Neural crest cell (in vitro differentiated cells): ENCODE measurements at places on chromosomes 5 and 9. TPM values are rescaled to one million over a fixed set of nuclear protein-coding genes. Genes with fewer than 3 reads are reported as not detected.
A peak's percentile ranks its signal among the peaks of the same experiment; 100 is the strongest.

GRCh38 chr9:25813478-25813877 is 135.2 kb upstream of the TUSC1 start:
- H3K27ac ChIP-seq: no peak overlapping the region
- H3K36me3 ChIP-seq: no peaks in the 10 kb centered on the region
- no peaks in the 10 kb centered on the region for H3K27me3 ChIP-seq
- DNase-seq: no peak
- H3K4me3 ChIP-seq: no peak overlapping the region
- peaks cover 8% of the 10 kb centered on the region for H3K4me1 ChIP-seq

- no peak overlapping the region for H3K4me3 ChIP-seq
- no peak for DNase-seq
- H3K27ac ChIP-seq: no peak overlapping the region
- H3K27me3 ChIP-seq: peaks cover 5% of the 10 kb centered on the region
- H3K36me3 ChIP-seq: no peaks in the 10 kb centered on the region
These were observed 25.5 kb downstream of the PITX1 start for GRCh38 chr5:135008556-135008955.

GRCh38 chr9:114207034-114207810 is 51.9 kb downstream of the COL27A1 start:
- no peak for DNase-seq
- H3K27ac ChIP-seq: no peak overlapping the region
- no peaks in the 10 kb centered on the region for H3K36me3 ChIP-seq
- H3K4me3 ChIP-seq: no peak overlapping the region
- H3K27me3 ChIP-seq: no peaks in the 10 kb centered on the region

- peaks cover 30% of the 10 kb centered on the region for H3K36me3 ChIP-seq
- H3K4me3 ChIP-seq: no peak overlapping the region
- no peak overlapping the region for H3K27ac ChIP-seq
These were observed 42.3 kb downstream of the BASP1 start for GRCh38 chr5:17259630-17260257.

GRCh38 chr9:127067603-127068220 is 54.7 kb downstream of the ANGPTL2 start:
- no peaks in the 10 kb centered on the region for H3K27me3 ChIP-seq
- H3K36me3 ChIP-seq: peaks cover 13% of the 10 kb centered on the region
- DNase-seq: no peak
- H3K4me1 ChIP-seq: no peaks in the 10 kb centered on the region

DNA sequence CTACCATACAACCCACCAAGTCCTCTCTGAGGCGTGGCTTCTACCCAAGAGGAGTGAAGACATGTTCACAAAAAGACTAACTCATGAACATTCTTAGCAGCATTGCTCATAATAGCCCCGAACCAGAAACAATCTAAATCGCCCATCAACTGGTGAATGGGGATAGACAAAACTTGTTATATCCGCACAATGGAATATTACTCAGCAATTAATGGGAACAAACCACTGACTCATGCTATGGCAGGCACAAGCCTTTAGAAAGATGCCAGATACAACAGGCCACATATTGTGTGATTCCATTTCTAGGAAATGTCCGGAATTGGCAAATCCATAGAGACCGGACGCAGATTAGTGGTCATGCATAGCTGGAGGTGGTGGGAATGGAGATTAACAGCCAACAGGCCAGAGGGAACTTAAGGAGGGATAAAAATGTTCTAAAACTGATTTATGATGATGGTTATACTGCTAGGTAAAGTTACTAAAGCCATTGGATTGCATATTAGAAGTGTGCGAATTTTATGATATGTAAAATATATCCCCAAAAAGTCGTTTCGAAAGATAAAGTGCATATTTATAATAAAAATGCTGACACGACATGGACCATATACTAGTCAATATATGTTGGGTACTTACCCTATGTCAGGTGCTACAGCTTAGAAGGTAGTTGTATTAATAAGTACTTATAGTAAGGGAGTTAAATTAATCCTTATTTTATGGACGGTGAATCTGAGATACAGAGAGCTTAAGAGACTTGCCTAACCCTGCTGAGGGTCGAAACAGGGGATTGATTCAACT is 55.4 kb downstream of the LHX2 start:
- H3K4me3 ChIP-seq: no peak overlapping the region
- H3K27me3 ChIP-seq: peaks cover 24% of the 10 kb centered on the region
- no peak for DNase-seq
- no peaks in the 10 kb centered on the region for H3K4me1 ChIP-seq
- no peak overlapping the region for H3K27ac ChIP-seq

Gene CDH10
- total RNA-seq: 4.8 TPM in 2 replicates

DNA sequence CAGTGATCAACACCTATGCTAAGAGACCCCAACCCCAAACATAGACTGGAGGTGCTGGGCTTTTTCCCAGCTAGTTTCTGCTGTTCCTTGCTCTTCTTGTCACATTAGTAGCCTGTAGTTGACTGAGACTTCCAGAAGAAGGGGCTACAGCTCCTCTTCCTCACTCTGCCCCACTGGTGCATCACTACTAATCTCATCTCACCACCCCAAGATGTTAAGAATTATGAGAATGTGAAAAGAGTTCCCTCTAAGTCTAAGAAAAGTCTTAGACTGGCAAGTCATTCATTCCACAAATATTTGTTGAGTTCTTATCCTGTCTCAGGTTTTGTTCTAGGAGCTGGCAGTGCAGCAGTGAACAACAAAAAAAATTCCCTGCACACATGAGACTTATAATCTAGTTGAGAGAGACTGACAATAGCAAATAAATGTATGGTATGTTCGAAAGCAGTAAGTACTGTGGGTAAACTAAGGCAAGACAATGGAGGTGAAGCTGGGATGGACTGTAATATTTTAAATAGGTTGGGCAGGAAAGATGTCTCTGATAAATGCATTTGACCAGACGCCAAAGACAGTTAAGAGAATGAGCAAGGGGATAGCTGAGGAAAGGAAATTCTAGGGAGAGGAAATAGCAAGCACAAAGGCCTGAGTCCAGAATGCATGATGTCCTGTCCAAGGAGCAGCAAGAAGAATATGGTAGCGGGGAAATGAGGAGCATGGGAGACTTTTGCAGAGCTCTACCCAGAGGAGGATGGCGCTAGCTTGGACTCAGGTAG is 92.3 kb downstream of the PTCD2 start:
- H3K4me3 ChIP-seq: no peak overlapping the region
- H3K36me3 ChIP-seq: no peaks in the 10 kb centered on the region
- H3K27me3 ChIP-seq: no peaks in the 10 kb centered on the region
- no peaks in the 10 kb centered on the region for H3K4me1 ChIP-seq
- DNase-seq: no peak

GRCh38 chr5:75524071-75524470 is 12.4 kb downstream of the POLK start:
- no peak for DNase-seq
- peaks cover 34% of the 10 kb centered on the region for H3K4me1 ChIP-seq
- H3K4me3 ChIP-seq: no peak overlapping the region
- no peak overlapping the region for H3K27ac ChIP-seq
- H3K27me3 ChIP-seq: no peaks in the 10 kb centered on the region

GRCh38 chr5:110105692-110106091 is 416.0 kb downstream of the MAN2A1 start:
- H3K27ac ChIP-seq: no peak overlapping the region
- no peak for DNase-seq
- no peaks in the 10 kb centered on the region for H3K27me3 ChIP-seq
- H3K36me3 ChIP-seq: no peaks in the 10 kb centered on the region

DNA sequence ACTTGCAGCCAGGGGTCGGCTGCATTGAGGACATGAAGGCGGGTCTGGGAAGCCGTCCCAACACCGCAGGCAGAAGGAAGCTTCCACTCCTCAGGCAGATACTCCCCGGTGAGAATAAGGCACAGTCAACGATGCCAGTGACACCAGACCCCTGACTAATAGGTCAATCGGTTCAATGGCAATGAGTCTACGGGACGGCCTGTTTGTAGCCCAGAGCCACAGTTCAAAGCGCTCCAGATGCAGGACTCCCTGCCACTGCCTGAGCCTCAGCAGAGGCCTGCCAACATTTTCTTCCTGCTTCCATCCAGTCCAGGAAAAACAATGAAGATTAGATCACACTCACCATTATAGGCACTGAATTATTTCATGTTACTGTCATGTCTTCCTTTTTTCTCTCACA is 84.5 kb upstream of the SIMC1 start:
- H3K4me3 ChIP-seq: no peak overlapping the region
- no peaks in the 10 kb centered on the region for H3K36me3 ChIP-seq
- H3K27ac ChIP-seq: no peak overlapping the region
- DNase-seq: no peak
- peaks cover 22% of the 10 kb centered on the region for H3K4me1 ChIP-seq
- peaks cover under 1% of the 10 kb centered on the region for H3K27me3 ChIP-seq

- peak overlapping the region; percentile 94 for H3K27ac ChIP-seq
- peaks cover 35% of the 10 kb centered on the region for H3K4me1 ChIP-seq
- no peak for DNase-seq
- no peaks in the 10 kb centered on the region for H3K27me3 ChIP-seq
These were observed 182 bp downstream of the SCAMP1 start for GRCh38 chr5:78360674-78360923.

DNA sequence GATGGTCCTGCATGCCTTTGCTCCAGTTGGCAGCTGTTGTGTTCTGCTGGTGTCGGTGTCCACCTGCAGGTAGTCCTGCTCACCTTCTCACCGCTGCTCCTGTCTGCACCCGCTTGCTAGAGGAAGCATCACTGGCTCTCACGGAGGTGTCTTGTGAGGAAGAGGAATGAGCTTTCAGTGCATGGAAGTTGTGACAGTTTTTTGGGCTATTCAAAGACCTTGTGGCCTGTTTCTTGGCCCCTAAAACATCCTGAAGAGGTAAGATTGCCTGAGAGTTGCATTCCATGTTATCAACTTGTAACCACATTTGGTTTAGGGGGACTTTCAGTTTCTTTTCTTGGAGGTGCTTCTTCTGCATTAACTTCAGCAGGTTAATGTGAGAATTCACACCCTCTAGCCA is 85.6 kb downstream of the MACROH2A1 start:
- no peak for DNase-seq
- no peak overlapping the region for H3K4me3 ChIP-seq
- peaks cover 5% of the 10 kb centered on the region for H3K4me1 ChIP-seq
- no peak overlapping the region for H3K27ac ChIP-seq
- H3K27me3 ChIP-seq: no peaks in the 10 kb centered on the region

GRCh38 chr9:4550777-4551484 is 60.7 kb downstream of the SLC1A1 start:
- peaks cover 3% of the 10 kb centered on the region for H3K27me3 ChIP-seq
- H3K4me1 ChIP-seq: no peaks in the 10 kb centered on the region
- no peak for DNase-seq
- no peaks in the 10 kb centered on the region for H3K36me3 ChIP-seq
- H3K4me3 ChIP-seq: no peak overlapping the region

- H3K4me3 ChIP-seq: no peak overlapping the region
- H3K4me1 ChIP-seq: peaks cover 4% of the 10 kb centered on the region
- no peak for DNase-seq
- H3K27me3 ChIP-seq: no peaks in the 10 kb centered on the region
- H3K27ac ChIP-seq: no peak overlapping the region
These were observed 34.7 kb downstream of the LMNB1 start for GRCh38 chr5:126811515-126812198.

DNA sequence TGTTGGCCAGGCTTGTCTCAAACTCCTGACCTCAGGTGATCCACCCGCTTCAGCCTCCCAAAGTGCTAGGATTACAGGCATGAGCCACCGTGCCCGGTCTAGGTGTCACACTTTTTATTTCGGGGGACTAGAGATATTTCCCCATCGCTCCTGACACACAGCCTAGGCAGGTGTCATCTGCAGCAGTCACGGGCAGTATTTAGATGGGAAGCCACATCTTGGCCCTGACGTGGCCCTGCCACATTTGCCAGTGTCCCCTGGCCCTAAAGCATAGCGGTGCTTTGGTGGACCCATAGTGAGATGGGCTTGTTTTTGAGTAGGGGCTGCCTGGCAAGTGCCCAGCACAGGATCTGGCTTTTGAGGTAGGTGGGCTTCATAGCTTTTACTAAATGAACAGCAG is 45.0 kb upstream of the LRRTM2 start:
- H3K36me3 ChIP-seq: peaks cover 3% of the 10 kb centered on the region
- H3K27ac ChIP-seq: no peak overlapping the region
- no peaks in the 10 kb centered on the region for H3K4me1 ChIP-seq
- H3K27me3 ChIP-seq: no peaks in the 10 kb centered on the region

DNA sequence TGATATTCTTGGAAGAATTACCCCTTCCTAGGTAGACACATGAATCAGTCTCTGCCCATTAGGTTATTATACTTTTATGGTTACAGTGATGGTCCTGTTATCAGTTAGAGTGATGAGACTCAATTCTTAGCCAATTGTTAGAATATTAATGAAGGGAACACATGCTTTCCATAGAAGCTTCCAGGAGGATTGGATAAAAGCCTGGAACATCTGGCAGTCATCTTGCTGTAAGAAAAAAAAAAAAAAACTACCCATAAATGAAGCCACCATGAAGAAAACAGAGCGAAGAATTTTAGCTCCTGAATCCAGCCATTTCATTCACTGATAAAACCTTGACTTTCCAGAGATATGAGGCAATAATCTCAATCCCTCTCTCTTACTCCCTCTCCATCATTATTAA is 262.5 kb upstream of the GRIN3A start:
- H3K4me3 ChIP-seq: no peak overlapping the region
- no peaks in the 10 kb centered on the region for H3K4me1 ChIP-seq
- no peak overlapping the region for H3K27ac ChIP-seq
- no peak for DNase-seq

Gene BTNL8
- total RNA-seq: not detected in 2 replicates

DNA sequence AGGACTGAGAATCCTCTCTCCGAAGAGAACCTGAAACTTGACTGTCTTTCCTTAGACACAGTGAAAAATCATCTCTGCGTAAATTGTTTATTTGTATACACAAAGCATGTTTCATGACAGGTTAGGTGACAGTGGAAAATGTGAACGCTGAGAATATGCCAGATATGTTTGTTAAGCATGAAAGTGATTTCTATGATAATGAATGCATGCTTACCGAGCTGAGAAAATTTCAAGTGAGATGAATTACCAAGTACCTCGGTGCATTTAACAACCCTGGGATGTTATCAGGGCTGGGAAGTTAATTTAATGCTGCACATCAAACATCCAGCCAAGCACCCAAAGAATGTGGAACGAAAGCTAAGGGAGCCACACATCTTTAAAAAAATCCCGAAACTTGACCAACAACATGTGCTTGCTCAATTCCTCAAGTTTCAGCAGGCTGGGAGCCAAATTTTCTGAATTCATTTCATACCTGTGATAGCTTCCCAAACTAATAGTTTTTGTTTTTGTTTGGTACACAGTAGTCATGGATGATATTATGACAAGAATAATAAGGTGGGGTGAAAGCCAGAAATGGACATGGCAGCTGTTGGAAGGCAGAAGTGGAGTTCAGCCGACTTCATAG is 336.9 kb downstream of the ARHGEF28 start:
- no peaks in the 10 kb centered on the region for H3K4me1 ChIP-seq
- no peaks in the 10 kb centered on the region for H3K36me3 ChIP-seq

GRCh38 chr5:87411586-87411972 is 1.2 kb downstream of the CCNH start:
- no peak for DNase-seq
- peaks cover 22% of the 10 kb centered on the region for H3K4me1 ChIP-seq
- peak overlapping the region; percentile 90 for H3K4me3 ChIP-seq
- H3K27ac ChIP-seq: no peak overlapping the region

- no peaks in the 10 kb centered on the region for H3K27me3 ChIP-seq
- H3K36me3 ChIP-seq: no peaks in the 10 kb centered on the region
These were observed 22.9 kb downstream of the HAVCR2 start for GRCh38 chr5:157085930-157086329.

- peaks cover 30% of the 10 kb centered on the region for H3K4me1 ChIP-seq
- H3K27me3 ChIP-seq: no peaks in the 10 kb centered on the region
- H3K4me3 ChIP-seq: no peak overlapping the region
- no peak overlapping the region for H3K27ac ChIP-seq
These were observed 123.4 kb downstream of the MVB12B start for GRCh38 chr9:126449725-126450667.
